Stimulated activated CD8-positive, alpha-beta memory T cell treated with anti-CD3 and anti-CD28 coated beads, Interleukin-7, amount 100 ng/mL, for 24 hours (primary cell): ENCODE measurements at places on chromosomes 13 and 19.
A peak's percentile ranks its signal among the peaks of the same experiment; 100 is the strongest.

- no peak for DNase-seq
Measured at GRCh38 chr13:106466691-106467426, 68.6 kb downstream of the EFNB2 start.

DNA sequence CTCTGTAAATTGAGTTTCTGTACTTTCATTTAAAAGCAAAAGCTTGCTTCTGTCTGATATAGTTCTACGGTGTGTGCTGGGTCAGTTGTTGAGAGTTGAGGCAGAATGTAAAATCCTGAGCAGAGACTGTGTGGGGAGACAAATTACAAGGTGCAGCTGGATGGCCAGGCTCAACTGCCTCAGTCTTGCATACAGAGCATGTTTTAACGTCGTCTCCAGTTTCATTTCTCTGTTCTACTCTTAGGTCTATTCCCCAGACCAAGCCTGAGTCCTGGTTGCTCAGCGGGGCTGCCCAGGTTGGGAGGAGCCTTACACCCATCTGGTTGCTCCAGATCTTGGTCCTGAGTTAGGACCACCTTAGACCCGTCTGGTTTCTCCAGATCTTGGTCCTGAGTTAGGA, 54.4 kb upstream of the MEDAG start:
- DNase-seq, result no peak

GRCh38 chr13:75803164-75803611, 167.1 kb downstream of the LMO7 start:
- no peak for DNase-seq

GRCh38 chr13:106709522-106709921, 141.6 kb upstream of the ARGLU1 start:
- DNase-seq, result no peak

- DNase-seq, result no peak
Measured at GRCh38 chr13:43309311-43309710, 285.9 kb downstream of the DNAJC15 start.

DNA sequence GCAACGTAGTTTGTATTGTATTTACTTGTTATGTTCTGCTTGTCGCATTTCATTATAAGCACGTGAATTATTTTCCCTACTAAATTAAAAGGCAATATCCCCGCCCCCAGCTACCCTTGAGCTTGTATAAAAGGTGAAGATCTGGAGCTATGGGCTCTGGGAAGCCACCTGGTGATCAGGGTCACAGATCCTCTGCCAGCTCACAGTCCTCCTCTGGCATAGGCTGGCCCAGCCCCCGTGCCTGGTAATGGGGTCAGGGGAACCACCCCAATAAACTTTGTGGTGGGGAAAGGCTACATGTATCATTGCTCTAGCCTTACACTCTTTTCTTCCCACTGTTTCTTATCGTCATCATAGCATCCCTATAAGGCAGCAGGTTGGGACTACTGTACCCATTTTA, 190.2 kb upstream of the TSHZ3 start:
- DNase-seq, result no peak

DNA sequence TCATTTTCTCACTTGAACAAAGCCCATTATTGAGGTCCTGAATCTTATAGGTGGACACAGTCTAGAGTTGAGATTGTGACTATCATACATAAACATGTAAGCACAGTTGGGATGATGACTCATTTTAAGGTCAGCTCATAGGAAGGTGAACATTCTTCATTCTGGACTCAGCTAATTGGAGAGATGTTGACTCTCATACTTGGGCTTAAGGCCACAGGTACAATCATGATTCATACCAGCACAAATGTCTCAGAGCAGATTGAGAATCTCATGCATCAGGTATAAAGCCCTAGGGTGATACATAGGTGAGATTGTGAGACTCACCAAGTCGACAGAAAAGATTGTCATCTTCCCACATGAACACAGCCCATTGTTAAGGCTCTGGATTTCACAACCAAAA, 62.3 kb upstream of the ZNF724 start:
- DNase-seq, result no peak

- DNase-seq, result peak; percentile 28
Measured at GRCh38 chr19:44748426-44749254, at the start of gene BCL3. Gene BCL3 (plus strand): TSS chr19:44748708. CDS start chr19:44748791, 83 bp downstream.
